ENCODE measurements at places on chromosomes 1 and 21. TPM values are rescaled to one million over a fixed set of nuclear protein-coding genes. Genes with fewer than 3 reads are reported as not detected.

DNA sequence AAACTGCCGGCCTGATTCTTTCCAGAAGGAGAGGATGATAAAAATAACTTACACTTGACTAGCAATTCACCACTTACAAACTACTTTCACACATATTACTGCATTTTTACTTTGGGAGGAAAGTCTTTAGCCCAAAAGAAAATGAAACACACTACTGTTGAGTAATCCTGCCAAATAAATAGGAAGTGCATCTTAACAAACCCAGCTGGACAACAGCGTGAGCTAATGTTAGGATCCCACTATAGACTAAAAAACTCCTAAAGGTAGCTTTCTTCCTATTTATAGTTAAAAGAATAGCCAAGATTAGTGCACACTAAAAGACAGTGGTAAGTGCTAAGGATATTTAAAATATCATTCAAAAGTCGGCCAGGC lies 83.8 kb downstream of the HSF2BP start:
- DNase-seq = no peak

DNA sequence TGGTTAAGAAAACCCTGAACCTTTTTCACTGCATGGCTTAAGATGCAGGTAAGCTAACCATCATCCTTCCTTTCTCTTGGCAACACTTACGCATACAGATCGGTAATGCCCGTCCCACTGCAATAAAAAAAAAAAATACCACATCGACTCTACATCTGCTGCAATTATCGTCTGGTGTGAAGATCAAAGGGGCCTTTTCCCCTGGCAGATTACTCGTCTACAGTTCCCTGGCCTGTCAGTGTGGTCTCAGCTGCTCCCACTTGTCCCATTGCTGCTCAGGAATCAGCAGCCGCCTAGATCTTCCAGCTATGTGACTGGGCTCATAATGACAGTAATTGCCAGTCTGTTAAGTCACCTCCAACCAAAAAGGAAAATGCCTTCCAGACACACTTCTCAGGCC lies 133.1 kb downstream of the SETD4 start:
- DNase-seq = no peak

DNA sequence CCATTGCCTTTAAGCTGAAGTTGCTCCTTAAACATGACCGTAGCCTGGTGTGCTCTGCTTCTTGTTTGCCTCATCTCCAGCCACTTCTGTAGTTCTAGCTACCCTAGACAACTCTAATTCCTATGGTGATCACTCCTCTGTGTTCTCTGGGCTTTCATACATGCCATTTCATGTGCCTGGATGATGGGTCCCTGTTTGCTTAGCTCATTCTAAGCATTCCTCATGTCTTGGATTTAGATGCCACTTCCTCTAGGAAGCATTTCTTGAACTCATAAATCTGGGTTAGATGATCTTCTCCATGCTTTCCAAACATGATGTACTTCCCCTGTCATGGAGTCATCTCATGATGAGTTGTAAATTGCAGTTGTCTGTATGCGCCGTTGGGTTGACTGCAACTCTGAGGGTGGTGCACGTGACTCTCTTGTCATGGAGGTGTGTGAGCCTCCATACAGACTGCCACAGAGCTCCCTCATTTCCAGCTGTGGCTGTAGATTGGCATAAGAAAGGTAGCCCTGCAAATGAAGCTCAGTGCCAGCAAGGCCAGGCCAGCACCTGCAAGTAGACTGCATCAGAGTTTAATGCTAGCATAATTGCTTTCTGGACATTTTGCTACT lies 77.2 kb downstream of the LAMC1 start:
- DNase-seq = no peak

- peak; percentile 32 for DNase-seq
These were observed 18.0 kb downstream of the KIAA0319L start for GRCh38 chr1:35539073-35539823.

GRIK3 gene
- not detected for total RNA-seq

GRCh38 chr1:228540161-228540917 lies 53.2 kb downstream of the RNF187 start:
- DNase-seq = no peak

All from bronchial epithelial cell (primary cell).